Thymus (tissue), 14 donors: ENCODE measurements at places on chromosomes 7 and 10. TPM values are rescaled to one million over a fixed set of nuclear protein-coding genes. Genes with fewer than 3 reads are reported as not detected.

- H3K27ac ChIP-seq, result no peak overlapping the region
- H3K36me3 ChIP-seq, result no peaks in the 10 kb centered on the region
- H3K27me3 ChIP-seq, result no peaks in the 10 kb centered on the region
- no peak overlapping the region for H3K4me3 ChIP-seq
- DNase-seq, result no peak
These were observed 2.8 kb downstream of the TM9SF3 start for GRCh38 chr10:96584035-96584434.

DNA sequence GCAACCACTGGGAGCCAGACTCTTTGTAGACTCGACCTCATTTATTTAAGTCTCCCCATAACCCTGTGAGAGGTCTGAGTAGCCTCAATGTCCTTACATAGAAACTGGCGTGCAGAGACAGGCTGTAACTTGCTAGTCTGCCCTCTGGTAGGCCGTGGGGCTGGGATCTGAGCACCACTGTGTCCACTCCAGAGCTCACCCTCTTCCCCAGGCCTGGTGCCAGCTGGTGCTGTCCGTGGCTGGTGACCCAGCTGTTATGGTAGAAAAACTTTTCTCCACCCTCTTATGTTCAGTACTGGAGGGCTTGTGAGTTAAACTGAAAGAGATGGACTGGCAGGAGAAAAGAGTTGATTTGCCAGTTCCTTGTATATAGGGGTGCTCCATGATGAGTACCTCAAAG is 41.9 kb downstream of the ADAMTS14 start:
- no peaks in the 10 kb centered on the region for H3K27me3 ChIP-seq
- H3K27ac ChIP-seq, result peak overlapping the region; percentile 78
- peaks cover 29% of the 10 kb centered on the region for H3K4me1 ChIP-seq
- no peak for DNase-seq

DNA sequence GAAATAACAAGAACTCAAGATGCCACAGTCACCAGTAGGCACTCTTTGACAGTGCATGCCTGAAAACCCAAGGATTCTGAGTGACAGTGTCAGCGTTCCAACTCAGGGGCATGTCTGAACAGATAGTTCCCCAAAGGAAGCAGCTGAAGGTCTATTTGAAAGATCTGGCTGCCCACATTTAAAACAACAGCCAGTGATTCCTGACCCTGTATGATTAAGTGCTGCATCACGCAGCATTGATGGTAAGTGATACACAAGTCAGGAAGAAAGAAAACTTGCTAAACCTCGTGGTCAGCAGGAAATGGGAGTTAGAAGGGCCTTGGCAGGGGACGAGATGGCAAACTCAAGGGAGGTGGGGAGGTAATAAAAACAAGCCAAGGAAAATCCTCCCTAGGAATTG is 1013.1 kb downstream of the TYW1 start:
- H3K27ac ChIP-seq, result no peak overlapping the region
- DNase-seq, result no peak
- H3K4me3 ChIP-seq, result no peak overlapping the region
- H3K27me3 ChIP-seq, result no peaks in the 10 kb centered on the region
- H3K4me1 ChIP-seq, result no peaks in the 10 kb centered on the region

The HOXA3 gene
- 0.80 TPM for total RNA-seq

DNA sequence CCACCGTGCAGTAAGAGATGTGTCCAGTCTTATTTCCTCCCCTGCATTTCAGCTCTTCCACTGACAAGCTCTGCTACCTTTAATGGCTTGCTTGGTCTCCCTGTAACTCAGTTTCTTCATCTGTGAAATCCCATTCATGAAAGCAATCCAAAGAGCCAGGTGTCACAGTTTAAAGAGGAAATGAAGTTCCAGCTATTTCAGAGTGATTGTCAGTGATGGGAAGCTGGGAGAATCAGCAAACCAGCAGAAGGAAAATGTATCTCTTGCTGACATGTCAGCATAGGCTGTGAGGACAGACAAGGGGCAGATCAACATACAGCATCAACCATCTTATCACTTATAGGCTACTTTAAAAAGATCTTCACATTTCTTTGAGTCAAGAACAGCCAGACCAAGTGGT is 445.3 kb downstream of the ADRA2A start:
- H3K27me3 ChIP-seq, result no peaks in the 10 kb centered on the region
- no peak for DNase-seq
- no peaks in the 10 kb centered on the region for H3K4me1 ChIP-seq
- no peak overlapping the region for H3K4me3 ChIP-seq
- no peak overlapping the region for H3K27ac ChIP-seq
- H3K36me3 ChIP-seq, result no peaks in the 10 kb centered on the region

DNA sequence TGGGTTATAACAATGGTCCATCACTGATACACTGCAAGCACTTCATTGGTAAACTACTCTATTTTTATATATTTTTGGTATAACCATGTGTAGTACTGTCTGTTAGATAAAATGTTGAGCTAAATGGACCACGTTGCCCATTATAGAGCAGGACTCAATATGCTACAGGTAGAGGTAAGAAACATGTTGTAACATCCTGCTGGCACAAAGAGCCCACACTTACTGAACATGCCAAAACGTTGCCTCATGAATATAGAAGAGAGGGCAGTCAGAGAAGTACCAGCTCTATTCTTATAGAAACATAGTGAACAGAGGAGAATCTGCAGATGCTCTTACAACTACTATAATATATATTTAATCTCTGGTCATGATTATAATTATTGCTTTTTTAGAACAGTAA is 18.4 kb upstream of the MET start:
- H3K27ac ChIP-seq, result no peak overlapping the region
- DNase-seq, result no peak
- H3K4me1 ChIP-seq, result no peaks in the 10 kb centered on the region

The ETV1 gene
- total RNA-seq, result 12.5 TPM

- H3K36me3 ChIP-seq, result no peaks in the 10 kb centered on the region
- H3K27ac ChIP-seq, result peak overlapping the region; percentile 10
- peaks cover 9% of the 10 kb centered on the region for H3K4me1 ChIP-seq
- DNase-seq, result no peak
- H3K4me3 ChIP-seq, result peak overlapping the region; percentile 74
- peaks cover 2% of the 10 kb centered on the region for H3K27me3 ChIP-seq
These were observed 3.1 kb upstream of the CUX1 start for GRCh38 chr7:101814081-101814990.

GRCh38 chr7:13849163-13849892 is 140.1 kb downstream of the ETV1 start:
- no peaks in the 10 kb centered on the region for H3K36me3 ChIP-seq

- no peak for DNase-seq
- peak overlapping the region; percentile 36 for H3K27ac ChIP-seq
- H3K36me3 ChIP-seq, result no peaks in the 10 kb centered on the region
- peaks cover 4% of the 10 kb centered on the region for H3K27me3 ChIP-seq
- no peak overlapping the region for H3K4me3 ChIP-seq
These were observed 431.8 kb upstream of the MGMT start for GRCh38 chr10:129035052-129035827.

DNA sequence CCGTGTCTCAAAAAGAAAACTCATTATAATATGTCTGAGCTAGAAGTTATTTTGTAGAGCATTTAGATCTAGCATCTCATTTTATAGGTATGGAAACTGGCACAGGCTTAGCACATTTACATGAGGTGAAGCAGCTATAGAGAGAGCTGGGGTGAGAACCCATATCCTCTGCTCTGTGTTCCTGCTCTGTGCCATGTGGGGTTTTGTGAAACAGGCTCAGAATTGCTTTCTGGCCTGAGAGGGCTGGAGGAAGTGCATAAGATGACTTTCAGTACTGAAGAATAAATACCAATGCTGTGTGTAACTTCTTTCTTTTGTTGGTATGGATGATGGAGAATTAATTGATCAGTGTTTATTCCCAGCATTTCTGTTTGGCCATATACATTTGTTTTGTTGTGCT is 159.1 kb downstream of the LRRC4 start:
- no peaks in the 10 kb centered on the region for H3K27me3 ChIP-seq
- H3K4me3 ChIP-seq, result no peak overlapping the region
- H3K36me3 ChIP-seq, result no peaks in the 10 kb centered on the region

The CTAGE4 gene
- total RNA-seq, result 0.28 TPM

GRCh38 chr10:63119041-63119440 is 14.1 kb upstream of the NRBF2 start:
- H3K27ac ChIP-seq, result no peak overlapping the region
- DNase-seq, result no peak
- H3K27me3 ChIP-seq, result no peaks in the 10 kb centered on the region
- no peaks in the 10 kb centered on the region for H3K4me1 ChIP-seq

The PTEN gene
- total RNA-seq, result 171 TPM

GRCh38 chr7:102445674-102446071 is 12.3 kb downstream of the ORAI2 start:
- peaks cover 34% of the 10 kb centered on the region for H3K36me3 ChIP-seq
- no peak overlapping the region for H3K4me3 ChIP-seq
- DNase-seq, result no peak
- H3K27ac ChIP-seq, result no peak overlapping the region
- H3K4me1 ChIP-seq, result peaks cover 23% of the 10 kb centered on the region

GRCh38 chr10:11288302-11288701 is 270.6 kb downstream of the CELF2 start:
- H3K4me3 ChIP-seq, result no peak overlapping the region
- no peak overlapping the region for H3K27ac ChIP-seq
- H3K36me3 ChIP-seq, result peaks cover 70% of the 10 kb centered on the region
- no peaks in the 10 kb centered on the region for H3K27me3 ChIP-seq
- peaks cover 5% of the 10 kb centered on the region for H3K4me1 ChIP-seq

The CYP2C19 gene
- not detected for total RNA-seq
